Fibroblast of skin of left biceps (primary cell): ENCODE measurements at places on chromosomes 12 and 14.

- DNase-seq, result no peak
These were observed 67.2 kb downstream of the NKX2-1 start for GRCh38 chr14:36452860-36453259.

GRCh38 chr12:125996443-125996842 is 931.2 kb downstream of the AACS start:
- no peak for DNase-seq

DNA sequence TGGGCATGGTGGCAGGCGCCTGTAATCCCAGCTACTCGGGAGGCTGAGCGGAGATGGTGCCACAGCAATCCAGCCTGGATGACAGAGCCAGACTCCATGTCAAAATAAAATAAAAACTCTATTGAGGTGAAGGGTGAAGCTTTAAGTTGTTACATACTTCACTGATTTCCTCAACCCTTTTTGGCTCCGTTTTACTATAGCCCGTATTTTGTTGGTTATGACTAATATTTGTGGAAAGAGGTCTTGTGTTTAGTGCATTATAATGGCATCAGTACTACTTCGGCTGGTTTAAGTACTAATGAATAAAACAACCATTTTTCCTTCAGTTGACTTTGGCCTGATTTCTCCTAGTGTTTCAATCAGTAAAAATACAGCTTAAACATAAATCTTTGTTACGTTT is 27.0 kb upstream of the SLC2A14 start:
- DNase-seq, result peak; percentile 46

GRCh38 chr12:96995861-96996260 is 88.8 kb downstream of the NEDD1 start:
- DNase-seq, result no peak
